NCI-H69 (cell line): ENCODE measurements at places on chromosomes 3 and 15.

DNA sequence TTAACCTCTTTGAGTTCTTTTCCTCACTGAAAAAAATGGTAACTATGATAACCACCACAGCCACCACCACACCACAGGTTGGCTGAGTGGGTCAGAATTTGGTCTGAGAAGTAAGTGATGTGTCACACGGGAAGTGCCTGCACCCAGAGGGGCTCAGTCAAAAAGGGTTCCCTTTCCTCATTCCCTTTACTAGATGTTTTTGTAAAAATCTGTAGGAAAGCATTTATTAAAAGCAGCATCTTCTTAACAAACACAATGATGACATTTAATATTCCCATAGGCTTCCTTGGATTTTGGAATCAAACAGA is 23.2 kb downstream of the CFAP92 start:
- DNase-seq: no peak

DNA sequence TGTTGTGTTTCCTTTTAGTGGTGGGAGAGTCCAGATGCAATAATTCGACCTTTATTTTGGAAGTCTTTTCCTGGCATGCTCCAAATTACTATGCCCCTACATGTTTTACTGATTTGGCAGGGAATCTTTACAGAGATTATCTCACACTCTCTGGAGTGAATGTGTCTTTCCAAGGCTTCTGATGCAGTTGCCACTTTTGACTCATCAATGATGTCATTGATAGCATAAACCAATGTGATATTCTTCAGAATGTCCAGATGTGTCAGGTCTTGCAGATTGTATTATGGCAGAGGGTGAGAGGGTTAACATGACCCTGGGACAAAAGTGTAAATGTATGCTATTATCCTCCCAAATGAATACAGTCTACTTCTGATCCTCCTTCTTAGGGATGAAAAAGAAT is 9.7 kb downstream of the RTP4 start:
- no peak for DNase-seq

- DNase-seq: no peak
Measured at GRCh38 chr3:185120126-185120525, 32.7 kb downstream of the C3orf70 start.

DNA sequence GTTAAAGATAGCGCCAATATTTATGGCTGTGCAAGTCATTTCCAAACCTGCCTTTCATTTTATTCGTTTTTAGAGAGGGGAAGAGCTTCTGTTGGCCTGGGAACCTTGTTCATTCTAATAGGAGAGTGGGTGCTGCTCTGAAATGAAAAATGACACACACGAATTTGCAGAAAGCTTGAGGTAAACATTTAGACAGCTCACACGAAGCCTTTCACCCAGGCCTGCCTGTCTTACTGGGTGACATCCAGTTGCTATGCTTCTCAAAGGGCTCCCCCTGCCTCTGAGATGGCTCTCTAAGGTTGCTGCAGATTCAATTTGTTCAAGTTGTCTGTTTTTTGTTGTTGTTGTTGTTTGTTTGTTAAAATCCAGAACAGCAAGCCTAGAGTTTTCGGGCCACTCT is 18.2 kb downstream of the PEX5L start:
- peak; percentile 27 for DNase-seq

GRCh38 chr3:124298301-124298700 is 306.4 kb upstream of the ROPN1 start:
- peak; percentile 65 for DNase-seq

DNA sequence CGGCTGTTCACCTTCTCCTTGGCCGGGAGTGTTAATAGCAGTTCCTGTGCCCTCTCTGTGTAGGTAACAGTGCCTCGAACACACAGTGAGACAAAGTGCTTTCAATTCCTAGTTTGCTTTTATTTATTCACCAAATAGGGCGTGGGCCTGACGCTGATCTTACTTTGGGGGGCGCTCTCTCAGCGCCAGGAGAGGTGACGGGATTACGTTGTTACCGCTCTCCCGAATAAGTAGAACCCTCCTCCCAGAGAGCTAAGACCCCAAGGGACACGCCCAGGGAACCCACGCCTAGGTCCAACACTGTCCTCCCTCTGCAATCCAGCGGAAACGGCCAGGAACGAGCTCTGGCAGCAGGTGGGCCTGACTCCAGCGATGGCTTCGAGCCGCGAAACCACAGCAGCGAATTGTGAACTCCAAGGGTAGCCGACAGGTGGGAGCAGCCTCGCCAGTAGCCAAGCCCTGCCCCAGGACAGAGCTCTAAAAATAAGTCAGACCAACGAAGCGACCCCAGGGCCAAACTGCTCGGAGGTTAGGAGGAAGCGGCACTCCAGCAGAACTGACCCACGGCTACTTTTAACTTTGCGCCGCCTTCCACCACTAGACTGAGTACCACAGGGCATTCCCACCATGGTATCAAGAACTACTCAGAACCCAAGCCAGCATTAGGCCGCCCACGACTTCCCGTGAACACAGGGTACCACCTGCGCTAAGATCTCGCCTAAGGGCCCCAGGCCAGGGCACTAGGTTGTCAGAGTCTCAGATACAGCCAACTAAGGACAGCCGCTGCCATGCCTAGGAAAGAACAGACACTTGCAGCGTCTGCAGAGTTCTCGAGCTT is 1.6 kb upstream of the SIN3A start:
- DNase-seq: peak; percentile 67

- no peak for DNase-seq
Measured at GRCh38 chr15:70463453-70463834, 299.9 kb downstream of the UACA start.

DNA sequence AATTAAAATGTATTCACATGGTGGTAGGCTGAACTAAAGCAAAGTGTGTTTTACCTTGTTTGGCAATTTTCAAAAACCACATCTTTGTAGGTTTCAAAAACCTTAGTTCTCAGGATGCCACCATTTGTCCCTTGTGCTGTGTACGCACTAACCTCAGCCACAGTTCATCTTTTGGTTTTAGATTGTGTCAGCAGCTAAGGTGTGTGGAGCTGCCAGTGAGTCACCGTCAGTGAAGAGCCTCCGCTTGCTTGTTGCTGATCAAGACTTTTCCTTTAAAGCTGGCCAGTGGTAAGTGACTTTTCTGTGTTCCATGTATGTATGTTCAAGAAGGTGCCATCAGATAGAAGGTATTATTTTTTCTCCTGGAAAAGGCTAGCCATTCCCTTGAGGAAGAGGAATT is 21.1 kb downstream of the OXNAD1 start:
- no peak for DNase-seq

DNA sequence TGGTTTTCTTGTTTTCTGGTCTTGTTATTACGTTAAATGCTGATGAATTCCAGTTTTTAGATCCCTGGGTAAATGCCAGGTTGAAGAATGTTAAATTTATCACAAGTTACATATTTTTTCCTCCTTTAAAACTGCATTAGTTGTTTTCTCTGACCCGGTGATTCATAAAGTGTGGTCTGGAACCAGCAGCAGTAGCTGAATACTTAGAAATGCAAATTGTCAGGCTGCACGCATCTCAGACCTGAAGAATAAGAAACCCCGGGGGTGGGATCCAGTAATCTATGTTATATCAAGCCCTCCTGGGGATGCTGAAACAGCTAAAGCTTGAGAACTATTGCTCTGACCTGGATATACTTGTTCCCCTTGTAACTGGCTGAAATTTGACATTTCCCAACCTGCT is 69.1 kb downstream of the PEX5L start:
- peak; percentile 67 for DNase-seq

GRCh38 chr3:129449279-129450115 is 9.5 kb downstream of the IFT122 start:
- no peak for DNase-seq

- DNase-seq: no peak
Measured at GRCh38 chr15:72037321-72037720, 80.6 kb downstream of the MYO9A start.

DNA sequence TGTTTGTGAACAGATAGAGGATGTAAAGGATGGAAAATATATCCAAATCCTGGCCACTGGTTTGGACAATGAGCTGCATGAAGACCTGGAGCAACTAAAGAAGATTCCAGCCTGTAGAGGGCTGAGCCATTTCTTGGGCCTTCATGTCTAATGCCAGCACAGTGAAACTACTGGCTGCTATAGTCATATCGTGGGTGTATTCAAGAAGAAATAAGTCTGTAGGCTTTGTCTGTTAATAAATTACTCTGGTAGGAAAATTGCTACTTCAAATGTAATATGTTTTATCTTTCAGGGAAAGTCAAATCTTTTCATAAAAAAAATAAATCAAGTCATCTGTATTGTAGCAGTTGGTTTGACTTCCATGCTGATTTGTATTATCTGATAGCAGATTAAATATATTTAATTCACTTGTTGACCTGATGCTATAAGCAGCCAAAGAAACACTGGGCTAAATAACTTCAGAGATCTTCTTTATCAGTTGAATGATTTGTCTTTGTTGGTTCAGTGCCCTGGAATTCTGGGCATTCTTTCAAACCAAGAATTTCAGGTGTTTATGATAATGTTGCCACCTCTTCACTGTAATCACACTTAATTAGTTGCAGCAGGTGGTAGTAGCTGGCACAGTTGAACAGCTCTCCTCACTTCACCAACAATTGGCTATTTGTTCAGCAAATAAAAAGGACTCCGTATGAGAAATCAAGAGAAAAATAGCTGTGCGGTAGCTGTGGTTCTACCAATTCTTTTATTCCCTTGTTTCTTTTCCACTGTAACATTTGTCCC is 1109.5 kb downstream of the NSUN3 start:
- peak; percentile 85 for DNase-seq

DNA sequence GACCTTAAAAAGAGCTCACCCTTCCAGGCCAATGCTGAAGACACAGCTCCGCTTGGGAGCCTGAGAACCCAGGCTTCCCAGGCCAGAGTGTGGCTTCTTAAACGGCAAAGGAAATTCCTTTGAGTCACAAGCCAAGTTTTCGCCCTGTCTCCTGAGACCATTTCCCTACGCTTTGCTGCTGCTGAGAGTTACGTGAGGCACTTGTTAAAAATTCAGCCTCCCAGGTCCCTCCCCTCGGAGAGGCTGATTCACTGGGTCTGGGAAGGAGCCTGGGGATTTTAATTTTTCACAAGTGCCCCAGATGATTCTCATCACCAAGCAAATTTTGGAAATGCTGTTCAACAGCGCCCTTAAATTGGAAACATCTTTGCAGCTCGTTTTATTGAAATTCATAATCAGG is 25.5 kb downstream of the RLBP1 start:
- DNase-seq: no peak

GRCh38 chr3:153628591-153628990 is 466.6 kb downstream of the RAP2B start:
- no peak for DNase-seq

GRCh38 chr3:43260412-43260811 is 25.9 kb upstream of the SNRK start:
- no peak for DNase-seq

DNA sequence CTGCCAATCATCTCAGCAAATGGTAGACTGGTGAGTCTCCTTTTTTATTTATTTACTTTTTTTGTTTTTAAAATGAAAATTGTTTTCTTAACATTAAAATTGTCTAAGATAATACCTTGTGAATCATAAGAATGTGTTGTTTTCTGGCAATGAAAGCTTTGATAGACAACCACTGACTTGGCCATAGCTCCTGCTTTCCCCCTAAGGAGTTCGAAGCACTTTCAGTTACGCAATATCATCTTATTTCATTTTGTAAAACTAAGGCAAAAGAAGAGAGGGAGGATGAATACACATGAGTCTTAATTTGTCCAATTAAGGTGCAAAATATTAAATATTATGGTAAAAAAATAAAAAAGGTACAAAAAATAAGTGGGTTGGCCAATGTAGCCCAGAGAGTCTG is 74.8 kb upstream of the PLCL2 start:
- DNase-seq: no peak

- DNase-seq: no peak
Measured at GRCh38 chr3:70614111-70614510, 301.7 kb upstream of the MDFIC2 start.

GRCh38 chr3:64454179-64454578 is 228.9 kb upstream of the PRICKLE2 start:
- peak; percentile 32 for DNase-seq

DNA sequence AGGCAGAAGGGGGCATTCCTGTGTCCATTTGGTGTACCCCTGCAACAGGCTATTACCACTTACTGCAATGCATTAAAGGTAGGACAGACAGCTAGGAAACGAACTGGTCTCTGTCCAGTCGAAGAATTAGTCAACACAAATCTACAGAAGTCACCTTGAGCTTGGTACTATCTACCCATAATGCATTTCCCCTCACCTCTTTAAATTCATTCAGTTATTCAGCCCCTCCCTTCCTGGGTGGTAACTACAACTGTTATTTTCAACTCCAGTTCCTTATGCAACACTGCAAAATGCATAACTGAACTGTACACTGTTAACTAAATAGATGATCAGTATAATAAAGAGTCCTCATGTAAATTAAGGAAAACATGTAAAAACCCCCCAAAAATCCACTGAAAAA is 77.6 kb downstream of the MAGI1 start:
- no peak for DNase-seq

- no peak for DNase-seq
Measured at GRCh38 chr15:70031261-70031660, 66.5 kb downstream of the TLE3 start.

DNA sequence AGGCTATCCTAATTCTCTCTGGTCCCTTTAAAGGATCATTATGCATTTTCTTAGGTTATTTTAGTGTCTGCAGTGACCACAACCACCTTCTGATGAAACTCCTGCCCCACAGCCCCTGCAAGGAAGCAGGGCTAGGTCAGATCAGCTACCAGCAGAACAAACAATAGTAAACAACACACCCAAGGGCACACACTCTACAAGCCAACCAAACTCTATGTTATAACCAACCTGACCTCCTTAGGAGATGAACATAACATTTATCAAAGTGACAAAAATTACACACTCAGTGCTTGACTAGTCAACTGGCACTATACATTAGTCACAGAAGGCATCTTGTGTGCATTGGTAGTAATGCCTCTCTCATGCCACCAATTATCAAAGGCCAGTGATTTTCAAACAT is 17.3 kb downstream of the DENND6A start:
- DNase-seq: peak; percentile 78

DNA sequence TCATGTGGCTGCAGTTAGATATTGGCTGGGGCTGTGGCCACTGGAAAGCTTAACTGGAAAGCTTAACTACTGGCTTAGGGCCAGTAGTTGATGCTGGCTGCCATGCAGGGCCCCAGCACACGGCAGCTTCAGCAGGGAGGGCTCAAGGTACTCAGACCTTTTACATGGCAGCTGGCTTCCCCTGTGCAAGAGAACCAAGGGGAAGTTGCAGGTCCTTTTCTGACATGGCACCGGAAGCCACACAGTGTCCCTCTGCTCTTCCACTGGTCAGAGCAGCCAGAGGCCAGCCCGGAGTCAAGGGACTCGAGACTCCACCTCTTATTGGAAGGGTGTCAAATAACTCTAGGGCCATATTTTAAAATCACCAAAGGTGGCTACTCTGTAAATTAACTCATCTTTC is 24.5 kb downstream of the CCR9 start:
- DNase-seq: peak; percentile 0

- DNase-seq: no peak
Measured at GRCh38 chr15:63446255-63446654, 58.1 kb upstream of the USP3 start.

- no peak for DNase-seq
Measured at GRCh38 chr15:25668901-25669300, 194.2 kb downstream of the ATP10A start.

GRCh38 chr3:66991459-66991858 is 6.6 kb upstream of the KBTBD8 start:
- DNase-seq: no peak

GRCh38 chr3:71111784-71112440 is 471.6 kb downstream of the FOXP1 start:
- no peak for DNase-seq
